ENCODE measurements at places on chromosomes 12 and 14.

GRCh38 chr12:115194448-115194847 lies 510.5 kb upstream of the TBX3 start:
- no peak for DNase-seq

GRCh38 chr12:75870878-75871277 lies 160.7 kb downstream of the PHLDA1 start:
- no peak for DNase-seq

DNA sequence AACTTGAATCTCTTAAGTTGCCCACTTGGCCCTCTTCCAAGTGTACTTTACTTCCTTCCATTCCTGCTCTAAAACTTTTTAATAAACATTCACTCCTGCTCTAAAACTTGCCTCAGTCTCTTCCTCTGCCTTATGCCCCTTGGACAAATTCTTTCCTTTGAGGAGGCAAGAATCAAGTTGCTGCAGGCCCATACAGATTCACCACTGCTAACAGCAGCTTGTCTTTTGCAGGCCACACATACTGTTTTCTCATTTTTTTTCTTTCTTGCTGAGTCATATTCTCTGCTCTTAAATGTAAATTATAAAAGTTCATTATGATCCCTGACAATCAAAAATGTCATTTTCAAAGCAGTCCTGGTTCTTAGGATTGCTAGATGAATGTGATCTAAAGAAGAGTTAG lies 1820.8 kb upstream of the FLRT2 start:
- DNase-seq: no peak

DNA sequence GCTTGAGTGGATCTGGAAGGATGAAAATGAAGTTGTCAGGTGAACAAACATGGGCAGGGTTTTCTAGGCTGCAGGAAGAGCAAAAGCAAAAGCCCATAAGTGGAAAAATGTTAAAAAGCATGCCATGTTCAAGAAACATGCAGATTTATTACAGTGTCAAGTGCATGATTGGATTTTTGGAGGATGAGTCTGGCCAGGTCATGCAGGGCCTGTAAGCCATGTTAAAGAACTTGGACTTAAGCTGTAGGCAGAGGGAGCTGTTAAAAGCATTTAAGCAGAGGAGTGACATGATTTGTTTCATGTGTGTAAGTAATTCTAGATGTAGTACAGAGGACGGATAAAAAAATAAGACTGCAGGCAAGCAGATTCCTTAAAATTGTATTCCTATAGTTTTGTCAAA lies 16.3 kb upstream of the SINHCAF start:
- no peak for DNase-seq

GRCh38 chr14:105087308-105087962 lies 22.2 kb upstream of the GPR132 start:
- no peak for DNase-seq

DNA sequence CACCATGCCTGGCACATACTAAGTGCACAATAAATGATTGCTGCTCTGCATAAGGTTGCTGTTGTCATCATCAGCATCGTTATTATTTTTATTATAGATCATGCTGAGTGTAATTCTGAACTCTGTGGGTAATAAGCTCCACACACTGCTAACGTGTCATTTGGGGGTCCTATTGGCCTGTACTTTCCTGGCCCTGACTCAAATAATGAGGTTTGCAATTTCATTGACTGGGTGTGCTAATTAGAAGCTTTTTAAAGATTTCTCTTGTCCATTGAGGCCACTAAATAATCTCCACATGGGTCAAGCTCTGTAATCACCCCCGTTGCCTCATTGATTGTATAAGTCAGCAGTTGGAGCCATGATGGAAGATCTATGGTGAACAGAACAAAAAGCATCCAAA lies 320.8 kb upstream of the TMPO start:
- no peak for DNase-seq

All from MM.1S (cell line).